Suppressor macrophage (primary cell): ENCODE measurements at places on chromosomes 5 and 9.

- peak; percentile 68 for DNase-seq
Measured at GRCh38 chr9:89026876-89027275, 35.6 kb downstream of the S1PR3 start.

GRCh38 chr9:99873943-99874584 is 32.4 kb upstream of the STX17 start:
- no peak for DNase-seq

- no peak for DNase-seq
Measured at GRCh38 chr9:14173713-14174112, 140.2 kb downstream of the NFIB start.

GRCh38 chr5:19369048-19369447 is 619.0 kb downstream of the CDH18 start:
- no peak for DNase-seq

- no peak for DNase-seq
Measured at GRCh38 chr5:2441495-2442180, 309.8 kb downstream of the IRX2 start.

DNA sequence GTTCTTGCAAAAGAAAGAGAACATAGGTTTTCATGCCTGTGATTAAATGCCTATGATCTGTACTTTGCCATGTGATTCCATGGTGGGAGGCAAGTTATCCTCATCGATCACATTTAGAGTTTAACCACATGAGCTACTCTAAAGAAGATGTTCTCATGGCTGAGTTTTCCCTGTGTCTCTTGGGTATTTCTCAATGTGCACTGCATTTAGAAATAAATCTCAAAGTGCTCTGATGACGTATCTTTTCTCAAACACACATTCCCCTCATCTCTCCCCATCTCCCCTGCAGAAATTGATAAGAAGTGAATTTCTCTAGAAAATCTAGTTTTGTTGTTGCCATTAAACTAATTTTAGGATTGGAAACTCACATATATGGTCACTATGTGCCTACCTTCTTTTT is 282.2 kb downstream of the SEMA5A start:
- no peak for DNase-seq

GRCh38 chr5:146967646-146968045 is 89.1 kb upstream of the PPP2R2B start:
- DNase-seq = no peak

- no peak for DNase-seq
Measured at GRCh38 chr5:103918668-103919367, 356.2 kb upstream of the NUDT12 start.

DNA sequence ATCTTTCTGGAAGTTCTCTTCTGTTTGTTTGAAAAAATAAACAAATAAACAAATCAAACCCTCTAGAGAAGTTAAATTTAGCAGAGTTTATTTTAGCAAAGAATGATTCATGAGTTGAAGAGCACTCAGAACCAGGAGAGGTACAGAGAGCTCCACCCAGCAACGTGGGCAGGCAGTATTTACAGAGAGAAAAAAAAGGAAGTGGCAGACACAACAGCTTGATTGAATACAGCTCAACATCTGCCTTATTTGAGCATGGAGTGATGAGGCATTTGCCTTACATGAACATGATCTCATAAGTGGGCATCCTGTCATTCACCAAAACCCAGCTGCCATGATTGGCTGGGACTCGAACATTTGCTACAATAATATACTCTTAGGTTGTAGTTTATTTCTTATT is 381.6 kb upstream of the ADAMTS16 start:
- no peak for DNase-seq

DNA sequence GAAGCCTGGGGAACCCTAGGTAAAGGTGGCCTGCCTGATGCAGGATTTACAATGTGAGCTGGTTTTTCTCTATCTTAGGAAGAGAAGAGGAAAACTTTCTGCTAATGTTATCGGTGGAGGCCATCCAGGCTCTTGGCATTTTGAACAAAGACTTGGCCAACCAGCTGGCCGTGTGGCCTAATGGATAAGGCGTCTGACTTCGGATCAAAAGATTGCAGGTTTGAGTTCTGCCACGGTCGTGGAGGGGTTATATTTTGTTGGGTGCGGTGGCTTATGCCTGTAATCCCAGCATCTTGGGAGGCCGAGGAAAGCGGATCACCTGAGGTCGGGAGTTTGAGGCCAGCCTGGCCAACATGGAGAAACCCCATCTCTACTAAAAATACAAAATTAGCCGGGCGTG is 9.6 kb downstream of the C9orf152 start:
- no peak for DNase-seq

DNA sequence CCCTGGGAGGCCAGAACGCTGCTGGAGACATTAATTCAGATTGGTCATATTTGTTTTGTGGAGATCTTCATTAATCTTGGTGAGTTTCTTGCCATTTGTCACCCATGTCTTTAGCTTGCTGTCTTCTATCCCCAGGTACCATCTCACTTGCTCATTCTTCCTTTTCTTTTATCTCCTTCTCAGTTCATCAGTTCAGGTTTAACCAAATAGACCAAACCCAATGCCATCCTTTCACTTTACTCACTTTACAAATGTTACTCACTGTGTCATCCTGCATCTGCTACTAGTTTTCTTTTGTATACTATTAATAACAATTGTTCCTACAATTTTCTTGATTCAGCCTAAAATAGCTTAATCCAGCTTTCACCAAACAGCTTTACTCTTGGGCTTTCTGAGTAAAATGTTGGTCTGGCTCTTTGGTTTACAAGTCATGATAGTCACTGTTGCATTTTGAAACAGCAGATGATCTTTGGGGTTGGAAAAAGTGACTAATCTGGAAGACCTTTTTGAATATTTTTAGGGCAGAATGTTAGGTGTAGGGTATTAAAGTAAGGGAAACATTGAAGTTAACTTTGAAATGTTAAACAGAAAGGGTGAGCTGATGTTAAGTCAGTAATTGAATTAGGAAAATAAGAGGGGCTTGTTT is 246.9 kb downstream of the ZSWIM6 start:
- no peak for DNase-seq

- DNase-seq = peak; percentile 59
Measured at GRCh38 chr9:136840877-136841645, 1.2 kb upstream of the AJM1 start.

DNA sequence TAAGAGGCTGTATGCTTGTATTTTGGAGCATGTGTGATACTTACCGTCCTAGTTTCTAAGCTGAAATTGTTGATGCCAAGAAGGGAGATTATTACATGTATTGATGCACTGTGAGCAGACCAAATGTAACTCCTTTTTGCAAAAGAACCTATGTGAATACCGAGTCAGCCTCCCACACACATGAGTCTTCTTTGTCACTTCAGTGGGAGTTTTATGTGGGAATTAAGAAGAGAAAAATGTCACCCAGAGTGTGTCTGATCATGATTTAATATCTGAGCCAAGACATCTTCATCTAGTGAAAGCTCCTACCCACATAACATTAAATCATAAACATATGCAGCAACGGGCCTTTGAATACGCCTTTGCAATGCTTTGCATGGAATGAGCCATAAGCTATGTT is 380.3 kb upstream of the ACTBL2 start:
- peak; percentile 35 for DNase-seq

DNA sequence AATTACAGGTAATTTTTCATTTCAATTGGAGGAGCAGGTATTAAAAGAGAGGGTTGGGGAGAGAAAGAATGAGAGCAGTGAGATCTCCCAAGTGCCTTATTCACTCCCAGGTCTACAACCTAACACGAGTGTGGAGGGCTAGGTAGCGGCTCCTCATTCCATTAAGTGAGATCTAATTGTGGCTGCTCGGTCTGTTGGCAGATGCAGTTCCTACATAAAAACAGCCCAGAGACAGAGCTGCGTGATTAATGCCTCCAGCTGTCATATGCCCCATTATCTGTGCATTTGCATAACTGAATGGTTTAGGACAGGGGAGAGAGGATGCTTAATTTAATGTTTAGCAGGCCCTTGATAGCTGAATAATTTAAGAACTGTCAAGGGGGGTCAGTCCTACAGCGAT is 100.5 kb downstream of the PSAT1 start:
- no peak for DNase-seq

- DNase-seq = no peak
Measured at GRCh38 chr5:154505567-154505966, 27.5 kb upstream of the HAND1 start.

DNA sequence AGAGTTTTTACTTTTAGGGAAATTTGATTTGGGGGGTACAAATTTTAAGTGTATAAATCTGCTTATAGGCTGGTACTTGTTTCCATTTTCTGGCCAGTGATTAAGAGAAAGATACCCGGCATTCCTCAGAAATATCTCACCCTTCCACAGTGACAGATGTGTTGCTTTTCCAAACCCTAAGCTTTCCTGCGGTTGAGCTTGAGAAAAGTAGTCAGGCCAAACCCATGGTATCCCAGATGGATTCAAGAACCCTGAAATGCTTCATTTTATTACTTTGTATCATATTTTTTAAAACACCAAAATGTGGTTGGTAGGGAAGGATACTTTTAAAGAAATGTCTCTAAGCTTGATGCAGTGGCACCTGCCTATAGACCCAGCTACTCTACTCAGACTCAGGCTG is 23.5 kb downstream of the SPTAN1 start:
- no peak for DNase-seq

DNA sequence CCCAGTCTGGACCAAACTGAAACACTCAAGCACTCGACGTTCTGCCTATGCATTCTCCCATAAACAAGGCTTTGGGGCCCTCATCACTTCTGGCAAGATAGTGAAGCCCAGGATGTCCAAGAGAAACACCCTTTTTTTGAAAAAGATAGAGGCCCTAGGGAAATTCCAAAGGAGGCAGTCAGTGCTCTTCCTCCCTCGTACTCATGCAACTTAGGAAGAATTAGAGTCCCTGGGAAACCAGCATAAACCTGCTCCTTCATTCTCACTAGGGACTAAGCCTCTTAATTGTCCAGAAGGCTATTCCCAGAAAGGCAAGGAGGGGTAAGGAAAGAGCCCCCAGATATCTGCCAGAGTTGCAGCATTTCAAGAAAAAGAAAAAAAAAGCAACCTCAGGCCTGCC is 7.8 kb upstream of the RUSC2 start:
- no peak for DNase-seq

- peak; percentile 66 for DNase-seq
Measured at GRCh38 chr9:127917603-127918002, 762 bp upstream of the ST6GALNAC4 start.

DNA sequence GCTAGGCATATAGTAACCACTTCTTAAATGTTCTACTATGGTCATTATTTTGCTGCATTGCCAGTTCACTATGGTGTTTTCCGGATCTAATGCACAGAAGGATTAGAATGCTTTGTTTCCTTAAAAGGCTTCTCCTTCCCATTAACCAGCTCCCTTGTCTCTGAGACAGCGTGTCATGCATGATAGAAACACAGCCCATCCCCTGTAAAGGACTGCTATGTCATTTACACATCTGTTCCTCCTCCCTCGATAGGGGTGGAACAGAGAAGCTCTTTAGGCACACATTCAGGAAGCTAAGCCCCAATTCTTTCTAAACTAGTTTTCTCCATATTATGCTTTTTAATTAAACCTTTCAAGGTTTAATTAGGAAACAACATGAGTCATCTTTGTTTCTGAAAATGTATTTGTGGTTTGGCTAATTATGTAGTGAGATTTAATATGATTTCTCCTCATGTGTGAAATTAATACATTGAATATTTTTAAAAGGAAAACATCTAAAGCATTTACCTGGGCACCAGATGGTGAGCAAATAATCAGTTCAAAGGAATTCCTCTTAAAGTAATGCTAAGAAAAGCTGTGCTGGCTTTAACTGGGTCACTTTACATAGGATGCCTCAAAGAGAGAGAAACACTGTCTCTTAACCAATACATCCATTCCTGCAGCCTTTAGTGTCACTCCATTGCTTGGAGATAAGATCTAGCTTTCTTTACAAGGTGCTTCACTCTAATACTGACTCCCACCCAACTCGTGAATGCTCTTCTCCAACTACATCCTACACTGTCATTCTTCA is 133.3 kb upstream of the PPP1R2B start:
- no peak for DNase-seq

GRCh38 chr5:35626108-35626507 is 8.4 kb downstream of the SPEF2 start:
- no peak for DNase-seq

- DNase-seq = no peak
Measured at GRCh38 chr5:154181161-154181560, 9.4 kb upstream of the GALNT10 start.

GRCh38 chr9:112124156-112124555 is 50.9 kb downstream of the SUSD1 start:
- no peak for DNase-seq
